ENCODE measurements at places on chromosomes 3 and 15. TPM values are rescaled to one million over a fixed set of nuclear protein-coding genes. Genes with fewer than 3 reads are reported as not detected.
A peak's percentile ranks its signal among the peaks of the same experiment; 100 is the strongest.

DNA sequence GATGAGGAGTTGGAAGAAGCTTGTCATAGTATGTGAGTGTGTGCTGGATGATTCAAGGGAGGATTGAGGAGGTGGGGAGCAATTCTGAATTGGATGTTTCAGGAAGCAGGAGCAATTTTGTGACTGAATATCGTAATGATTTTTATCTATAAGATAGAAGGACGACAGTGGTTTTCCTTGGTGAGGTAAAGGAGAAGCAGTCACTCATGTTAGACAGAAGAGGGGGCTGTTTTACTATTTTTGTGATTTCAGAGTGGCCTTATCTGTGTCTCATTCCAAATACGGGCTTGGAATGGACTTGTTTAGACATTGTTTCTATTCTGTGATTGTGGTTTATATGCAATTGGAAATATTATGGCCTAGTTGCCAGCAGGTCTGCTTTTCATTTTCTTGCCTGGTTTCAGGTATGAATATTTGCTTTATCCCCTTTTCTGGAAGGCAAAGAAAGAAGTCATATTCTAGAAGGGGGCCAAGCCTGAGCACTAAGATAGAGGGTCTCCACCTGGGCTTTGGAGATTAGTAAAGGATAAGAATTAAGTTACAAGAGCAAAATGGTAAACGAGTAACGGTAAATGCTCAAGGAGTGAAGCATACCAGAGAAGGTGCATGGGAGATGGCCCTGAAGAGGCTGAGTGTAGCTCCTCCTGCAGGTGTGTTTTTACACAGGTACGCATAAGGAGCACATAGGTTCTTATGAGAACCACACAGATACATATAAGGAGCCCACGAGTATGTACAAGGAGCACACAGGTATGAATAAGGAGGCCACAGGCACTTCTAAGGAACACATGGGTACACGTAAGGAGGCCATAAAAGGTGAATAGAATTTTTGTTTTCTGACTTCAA, 124.6 kb upstream of the KCNAB1 start:
- no peaks in the 10 kb centered on the region for H3K36me3 ChIP-seq
- no peaks in the 10 kb centered on the region for H3K27me3 ChIP-seq
- H3K27ac ChIP-seq = no peak overlapping the region
- H3K4me1 ChIP-seq = no peaks in the 10 kb centered on the region
- H3K4me3 ChIP-seq = no peak overlapping the region

DNA sequence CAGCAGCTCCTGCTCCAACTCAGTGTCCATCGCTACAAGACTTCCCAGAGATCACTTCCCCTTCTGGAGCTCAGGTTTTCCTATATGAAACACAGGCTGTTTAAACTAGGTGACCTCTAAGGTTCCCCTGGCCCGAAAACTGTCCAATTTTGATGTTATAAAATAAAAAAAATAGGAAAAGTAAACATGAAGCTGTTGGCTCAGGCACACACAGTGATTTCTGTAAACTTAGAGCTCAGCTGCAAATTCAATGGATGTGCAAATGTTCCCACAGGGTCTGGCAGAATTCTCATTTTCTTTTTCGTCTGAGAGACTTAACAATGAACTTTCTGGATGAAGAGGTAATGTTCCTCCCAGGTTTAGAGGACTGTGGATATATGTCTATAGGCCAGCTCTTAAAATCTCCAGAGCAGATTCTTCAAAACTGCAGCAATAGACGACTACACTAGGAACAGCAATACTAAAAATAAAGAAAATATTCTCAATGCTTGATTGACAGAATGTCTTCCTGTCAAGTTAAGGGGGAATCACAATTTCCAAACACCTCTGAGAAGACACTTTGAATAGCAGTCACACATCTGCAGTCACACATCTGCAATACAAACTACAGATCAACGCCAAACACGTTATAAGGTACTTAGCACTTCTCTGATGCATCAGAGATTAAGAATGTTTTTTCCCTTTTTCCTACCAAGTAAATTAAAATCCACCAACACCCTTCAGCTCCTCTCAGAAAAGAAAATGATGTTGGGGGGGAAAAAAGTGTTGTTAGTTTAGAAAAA, 2.8 kb downstream of the NUP210 start:
- no peak for DNase-seq
- H3K36me3 ChIP-seq = no peaks in the 10 kb centered on the region
- H3K4me3 ChIP-seq = no peak overlapping the region
- H3K27ac ChIP-seq = no peak overlapping the region
- H3K27me3 ChIP-seq = peaks cover 39% of the 10 kb centered on the region

DNA sequence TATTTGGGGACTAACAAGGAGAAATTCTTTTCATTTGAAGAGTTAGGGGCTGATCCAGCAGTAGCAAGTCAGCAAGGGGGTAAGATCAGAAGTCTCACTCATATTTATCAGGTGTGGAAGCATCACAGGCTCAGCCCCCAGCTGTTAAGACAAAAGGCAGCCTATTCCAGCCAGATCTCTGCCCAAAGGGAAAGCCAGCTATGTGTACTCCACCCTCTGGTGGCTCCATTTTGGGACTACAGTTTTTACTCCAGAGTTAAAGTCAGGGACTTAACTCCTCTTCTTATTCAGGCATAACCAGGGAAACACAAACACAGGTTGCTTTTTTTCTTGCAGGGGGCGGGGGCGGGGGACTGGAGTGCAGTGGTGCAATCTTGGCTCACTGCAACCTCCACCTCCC, 19.2 kb downstream of the UBP1 start:
- peaks cover 13% of the 10 kb centered on the region for H3K4me1 ChIP-seq
- no peak overlapping the region for H3K27ac ChIP-seq
- DNase-seq = no peak

DNA sequence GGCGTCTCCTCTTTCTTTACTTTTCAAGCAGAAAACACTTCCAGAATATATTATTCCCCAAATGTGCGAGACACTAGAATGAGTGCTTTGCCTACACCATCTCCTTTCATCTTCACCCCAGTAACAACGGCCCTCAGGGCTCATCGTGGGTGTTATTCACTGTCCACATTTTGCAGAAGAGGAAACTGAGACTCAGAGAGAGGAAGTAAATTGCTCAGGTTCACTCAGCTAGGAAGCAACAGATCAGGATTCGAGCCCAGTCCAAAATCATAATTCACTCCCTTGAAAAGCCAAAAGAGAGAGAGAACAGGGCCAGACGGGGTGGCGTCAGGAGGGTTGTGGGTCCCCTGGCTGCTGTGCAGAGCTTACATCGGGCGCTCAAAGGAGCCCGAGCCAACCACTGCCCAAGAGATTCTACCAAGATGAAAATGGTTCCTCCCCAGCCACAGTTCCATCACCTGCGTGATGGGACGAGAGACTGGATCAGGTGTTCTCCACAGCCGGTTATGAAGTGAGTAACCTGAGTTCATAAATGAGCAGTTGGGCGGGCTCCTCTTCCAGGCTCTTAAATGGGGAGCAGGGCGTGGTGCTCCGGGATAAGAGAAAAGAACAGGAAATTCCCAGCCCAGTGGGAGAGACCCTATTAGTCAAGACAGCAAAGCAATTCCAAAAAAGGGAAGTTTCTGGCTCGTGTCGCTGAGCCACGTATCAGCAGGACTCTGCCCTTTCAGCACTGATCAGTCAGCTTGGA, 48.6 kb upstream of the FLNB start:
- H3K4me3 ChIP-seq = peak overlapping the region; percentile 40
- peak overlapping the region; percentile 83 for H3K27ac ChIP-seq
- peak; percentile 67 for DNase-seq
- no peaks in the 10 kb centered on the region for H3K27me3 ChIP-seq
- H3K36me3 ChIP-seq = no peaks in the 10 kb centered on the region

DNA sequence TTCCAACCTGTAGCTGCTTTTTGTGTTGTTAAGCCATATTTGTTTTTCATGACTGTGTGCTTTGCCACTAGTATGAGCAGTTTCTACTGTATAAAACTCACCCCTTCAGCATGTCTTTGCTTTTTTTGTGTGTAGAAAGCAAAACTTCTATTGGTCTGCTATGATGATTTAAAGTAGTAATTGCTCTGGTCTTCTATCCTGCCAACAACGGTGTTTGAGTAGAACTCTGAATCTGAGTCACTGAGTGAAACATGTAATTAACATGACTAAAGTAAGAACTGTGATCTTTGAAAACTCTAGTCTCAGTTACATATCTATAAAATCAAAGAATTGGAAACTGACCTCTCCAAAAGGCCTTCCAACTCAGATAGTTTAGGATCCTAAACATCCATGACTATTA, 133.6 kb downstream of the TPRG1 start:
- H3K36me3 ChIP-seq = no peaks in the 10 kb centered on the region
- DNase-seq = peak; percentile 58
- no peak overlapping the region for H3K27ac ChIP-seq
- H3K4me3 ChIP-seq = no peak overlapping the region

GRCh38 chr15:75036212-75036616, 12.8 kb downstream of the PPCDC start:
- DNase-seq = peak; percentile 30
- H3K27me3 ChIP-seq = no peaks in the 10 kb centered on the region
- H3K4me3 ChIP-seq = no peak overlapping the region
- H3K36me3 ChIP-seq = no peaks in the 10 kb centered on the region

- H3K27me3 ChIP-seq = no peaks in the 10 kb centered on the region
- H3K27ac ChIP-seq = no peak overlapping the region
- DNase-seq = no peak
- H3K4me1 ChIP-seq = no peaks in the 10 kb centered on the region
- no peak overlapping the region for H3K4me3 ChIP-seq
Measured at GRCh38 chr3:71217640-71218222, 365.8 kb downstream of the FOXP1 start.

DNA sequence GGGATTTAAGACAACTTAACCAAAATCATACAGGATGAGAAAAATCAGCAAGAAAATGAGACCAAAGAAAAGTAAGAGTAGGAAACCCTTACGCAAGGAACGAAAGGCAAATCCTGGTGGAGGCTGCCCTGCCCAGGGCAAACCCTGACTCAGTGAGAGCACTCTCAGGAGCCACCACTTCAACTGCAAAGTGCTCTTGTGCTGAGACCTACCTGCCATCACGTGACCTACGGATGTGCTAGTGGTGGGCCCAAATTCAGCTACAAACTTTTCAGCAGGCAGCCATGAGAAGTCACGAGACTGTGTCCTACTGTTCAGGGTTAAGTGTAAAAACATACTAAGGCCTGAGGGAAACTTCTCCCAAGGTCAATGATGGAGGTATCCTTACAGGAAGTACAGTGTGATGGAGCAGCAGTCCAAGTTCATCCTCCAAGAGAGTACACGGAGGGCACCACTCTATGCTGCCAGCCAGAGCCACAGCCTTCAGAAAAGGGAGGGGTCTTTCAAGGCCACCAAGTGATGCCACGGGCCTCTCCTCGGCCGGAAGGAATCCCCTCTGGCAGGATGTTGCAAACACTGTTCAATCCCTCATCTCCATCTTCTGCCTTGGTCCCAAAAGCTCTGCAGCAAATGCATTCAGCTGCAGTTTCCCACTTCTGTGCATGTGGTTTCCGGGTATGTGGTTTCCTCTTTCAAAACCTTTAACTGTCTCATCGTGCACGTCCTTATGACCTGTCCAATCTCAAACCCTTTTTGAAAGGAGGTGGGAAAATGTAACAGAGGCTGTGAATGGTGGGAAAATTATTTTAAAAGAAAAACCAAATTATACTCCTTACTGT, 9.5 kb downstream of the CHSY1 start:
- no peaks in the 10 kb centered on the region for H3K27me3 ChIP-seq
- peak overlapping the region; percentile 47 for H3K27ac ChIP-seq
- peak; percentile 69 for DNase-seq
- no peak overlapping the region for H3K4me3 ChIP-seq
- peaks cover 29% of the 10 kb centered on the region for H3K4me1 ChIP-seq

- no peak overlapping the region for H3K27ac ChIP-seq
- no peak for DNase-seq
Measured at GRCh38 chr3:40278791-40279190, 30.7 kb upstream of the EIF1B start.

DNA sequence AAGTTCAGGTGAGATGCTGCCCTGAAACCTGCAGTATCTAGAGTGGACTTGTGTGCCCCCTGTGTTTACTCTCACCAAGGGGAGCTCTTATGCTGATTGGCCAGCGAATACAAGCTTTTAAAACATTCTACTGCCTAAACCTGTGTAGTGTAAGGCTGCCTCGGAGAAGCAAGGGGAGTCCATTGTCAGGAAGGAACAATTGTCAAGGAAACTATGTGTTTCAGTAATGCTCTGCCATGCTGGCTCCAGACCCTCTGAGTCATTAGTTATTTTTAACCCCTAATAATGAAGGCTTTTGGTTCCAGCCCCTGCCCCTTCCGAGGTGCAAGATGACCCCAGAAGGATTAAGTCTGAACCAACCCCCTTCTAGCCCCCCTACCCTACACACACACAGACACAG, 66.1 kb upstream of the CHMP2B start:
- no peak overlapping the region for H3K4me3 ChIP-seq
- no peaks in the 10 kb centered on the region for H3K36me3 ChIP-seq
- no peak overlapping the region for H3K27ac ChIP-seq
- no peak for DNase-seq
- H3K27me3 ChIP-seq = no peaks in the 10 kb centered on the region

Gene TIMP4
- total RNA-seq = not detected
